ENCODE measurements at places on chromosomes 16 and 17.

DNA sequence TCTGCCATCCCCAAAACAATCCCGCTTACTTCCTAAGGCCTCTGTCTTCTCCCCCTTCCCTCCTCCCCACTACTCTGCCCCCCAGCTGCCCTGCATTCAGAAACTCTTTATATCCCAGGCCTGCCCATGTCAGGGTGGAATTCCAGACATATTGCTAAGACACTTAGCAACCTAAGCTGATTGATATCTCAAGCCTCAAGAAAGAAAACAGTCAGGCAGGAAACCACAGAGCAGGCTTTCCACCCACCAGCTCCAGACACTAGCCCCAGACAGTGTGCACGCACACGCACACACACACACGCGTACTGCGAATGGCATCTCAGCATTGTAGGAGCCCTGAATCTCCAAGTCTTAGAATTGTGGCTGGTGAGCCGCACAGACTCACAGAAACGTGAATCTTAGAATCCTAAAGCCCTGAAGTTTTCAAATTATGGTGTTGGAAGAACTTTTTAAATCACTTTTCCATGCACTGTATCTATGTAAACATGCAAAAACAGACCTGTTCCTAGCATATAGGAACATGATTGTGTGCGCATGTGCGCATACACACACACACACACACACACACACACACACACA lies 8.8 kb upstream of the LPCAT2 start:
- no peak for DNase-seq

GRCh38 chr17:46060461-46060860 lies 61.4 kb downstream of the STH start:
- DNase-seq: no peak

GRCh38 chr16:88701581-88702370 lies 4.4 kb downstream of the RNF166 start:
- peak; percentile 12 for DNase-seq

DNA sequence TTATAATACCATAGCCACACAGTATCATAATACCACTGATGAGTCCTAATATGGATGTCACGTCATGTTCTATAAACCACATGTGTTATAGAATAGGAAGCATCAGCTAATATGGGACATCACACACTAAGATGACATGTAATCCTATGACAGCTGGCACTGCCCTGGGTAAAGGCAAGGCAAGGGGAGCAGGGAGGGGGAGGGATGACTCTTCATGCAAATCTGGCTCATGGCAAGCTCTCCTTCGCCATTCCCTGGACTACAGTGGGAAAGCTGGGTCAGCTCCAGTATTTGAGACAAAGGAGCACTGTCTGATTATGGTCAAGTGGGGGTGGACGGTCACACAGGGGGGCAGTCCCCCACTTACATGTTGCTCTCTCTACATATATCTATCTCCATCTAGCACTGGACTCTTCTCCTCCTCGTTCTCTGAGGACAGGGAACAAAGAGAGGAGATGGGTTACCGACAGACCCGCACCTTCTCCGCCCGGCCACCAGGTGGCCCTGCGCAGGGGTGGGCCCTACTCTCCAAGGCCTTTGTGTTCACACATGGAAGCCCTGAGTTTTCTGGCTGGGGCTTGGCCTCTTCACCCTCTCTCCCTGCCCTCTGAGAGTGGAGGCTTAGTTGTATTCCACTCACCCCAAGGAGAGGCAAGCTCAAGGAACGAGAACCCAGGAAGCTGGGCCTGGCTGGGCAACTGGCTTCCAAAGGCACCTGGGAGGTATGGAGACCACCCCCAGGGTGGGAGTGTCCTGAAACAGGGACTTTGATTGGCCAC lies 23.4 kb upstream of the MPO start:
- DNase-seq: peak; percentile 54

DNA sequence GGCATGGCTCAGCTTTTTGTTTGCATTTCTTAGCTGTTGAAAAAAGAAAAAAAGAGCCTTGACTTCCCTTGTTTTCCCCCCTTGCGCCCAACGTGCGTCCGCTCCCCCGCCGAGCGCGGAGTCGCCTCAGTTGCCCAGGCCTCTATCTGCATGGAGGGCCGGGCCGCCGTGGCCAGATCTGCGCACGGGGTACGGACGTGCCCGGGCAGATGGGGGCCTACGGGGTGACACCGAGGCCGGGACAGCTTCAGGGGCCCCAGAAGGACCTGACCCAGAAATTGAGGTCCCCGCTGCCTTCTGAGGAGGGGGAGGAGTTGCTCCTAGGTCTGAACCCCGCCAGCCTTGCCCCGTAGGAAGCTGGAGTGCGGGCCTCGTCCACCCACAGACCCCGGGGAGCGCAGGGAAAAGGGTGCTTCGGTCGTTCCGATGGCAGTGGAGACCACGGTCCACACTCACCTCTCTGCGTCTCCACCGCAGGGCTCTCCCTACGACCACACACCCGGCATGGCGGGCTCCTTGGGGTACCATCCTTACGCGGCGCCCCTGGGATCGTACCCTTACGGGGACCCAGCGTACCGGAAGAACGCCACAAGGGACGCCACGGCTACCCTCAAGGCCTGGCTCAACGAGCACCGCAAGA lies 1.5 kb downstream of the IRX5 start:
- no peak for DNase-seq

- DNase-seq: no peak
Measured at GRCh38 chr16:69302301-69302700, 8.8 kb upstream of the VPS4A start.

DNA sequence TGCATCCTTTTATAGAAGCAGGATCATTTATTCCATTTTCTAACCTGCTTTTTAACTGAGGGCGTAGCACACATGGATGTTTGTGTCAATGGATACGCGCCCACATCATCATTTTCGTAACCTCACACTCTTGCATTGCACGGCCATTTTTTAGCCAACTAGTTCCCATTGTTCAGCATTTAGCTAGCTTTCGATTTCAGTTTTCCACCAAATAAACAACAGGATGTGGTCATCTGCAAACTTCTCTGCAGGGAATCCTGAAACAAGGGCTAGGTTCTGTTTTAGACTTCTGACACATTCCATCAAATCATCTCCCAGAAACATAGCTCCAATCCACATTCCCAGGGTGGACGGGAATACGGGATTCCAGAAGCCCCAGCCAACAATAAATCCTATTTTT lies 6.4 kb downstream of the CYB561 start:
- no peak for DNase-seq

- no peak for DNase-seq
Measured at GRCh38 chr16:51971184-51971583, 575.8 kb downstream of the TOX3 start.
